ENCODE measurements at places on chromosomes 7 and 10.

- DNase-seq, result no peak
Measured at GRCh38 chr10:19892270-19892669, 76.0 kb downstream of the PLXDC2 start.

GRCh38 chr10:114388275-114388674 is 16.0 kb downstream of the AFAP1L2 start:
- no peak for DNase-seq

GRCh38 chr7:132164558-132165125 is 411.6 kb downstream of the PLXNA4 start:
- no peak for DNase-seq

- DNase-seq, result no peak
Measured at GRCh38 chr7:22731766-22732165, 4.8 kb downstream of the IL6 start.

GRCh38 chr7:149720372-149721083 is 52.9 kb downstream of the ZNF467 start:
- peak; percentile 29 for DNase-seq

DNA sequence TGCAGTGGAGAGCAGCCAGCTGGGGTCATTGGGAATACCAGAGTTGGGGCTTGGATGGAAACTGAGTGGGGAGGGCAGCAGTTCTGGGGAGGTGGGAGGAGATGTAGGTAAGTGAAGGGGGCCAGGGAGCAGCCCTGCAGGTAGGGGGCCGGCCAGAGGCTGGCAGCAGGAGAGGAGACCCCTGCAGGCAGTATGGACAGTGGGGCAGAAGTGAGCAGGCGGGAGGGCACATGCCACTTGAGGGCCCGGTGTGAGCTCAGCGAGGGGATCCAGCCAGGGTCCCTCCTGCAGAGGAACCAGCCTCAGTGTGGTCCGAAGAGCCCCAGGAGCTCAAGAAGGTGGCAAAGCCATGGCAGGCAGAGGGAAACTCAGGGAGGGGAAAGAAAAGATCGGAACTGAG is 75.4 kb downstream of the WDR11 start:
- DNase-seq, result no peak

DNA sequence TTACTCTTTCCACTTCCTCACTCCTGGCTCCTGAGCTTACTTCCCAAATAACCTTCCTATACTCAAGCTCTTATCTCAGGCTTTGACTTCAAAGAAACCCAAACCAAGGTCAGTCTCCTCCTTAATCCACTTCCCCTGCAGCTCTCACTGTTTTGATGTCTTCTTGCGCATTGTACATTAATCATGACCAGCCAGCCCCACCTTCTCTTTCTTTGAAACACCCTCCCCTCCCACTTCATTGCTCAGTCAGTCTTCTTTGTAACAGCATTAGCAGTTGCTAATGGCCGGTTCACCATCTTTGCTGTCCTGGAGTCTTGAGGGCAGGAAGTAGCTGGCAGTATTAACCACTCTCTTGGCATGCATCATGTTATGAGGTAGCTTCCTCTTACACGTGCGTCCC is 57.9 kb upstream of the CHCHD3 start:
- no peak for DNase-seq

GRCh38 chr7:28872226-28872625 is 85.9 kb downstream of the TRIL start:
- DNase-seq, result no peak

GRCh38 chr7:96250776-96251361 is 71.0 kb downstream of the SLC25A13 start:
- no peak for DNase-seq

- DNase-seq, result no peak
Measured at GRCh38 chr10:14616955-14617730, 157.6 kb downstream of the FAM107B start.

DNA sequence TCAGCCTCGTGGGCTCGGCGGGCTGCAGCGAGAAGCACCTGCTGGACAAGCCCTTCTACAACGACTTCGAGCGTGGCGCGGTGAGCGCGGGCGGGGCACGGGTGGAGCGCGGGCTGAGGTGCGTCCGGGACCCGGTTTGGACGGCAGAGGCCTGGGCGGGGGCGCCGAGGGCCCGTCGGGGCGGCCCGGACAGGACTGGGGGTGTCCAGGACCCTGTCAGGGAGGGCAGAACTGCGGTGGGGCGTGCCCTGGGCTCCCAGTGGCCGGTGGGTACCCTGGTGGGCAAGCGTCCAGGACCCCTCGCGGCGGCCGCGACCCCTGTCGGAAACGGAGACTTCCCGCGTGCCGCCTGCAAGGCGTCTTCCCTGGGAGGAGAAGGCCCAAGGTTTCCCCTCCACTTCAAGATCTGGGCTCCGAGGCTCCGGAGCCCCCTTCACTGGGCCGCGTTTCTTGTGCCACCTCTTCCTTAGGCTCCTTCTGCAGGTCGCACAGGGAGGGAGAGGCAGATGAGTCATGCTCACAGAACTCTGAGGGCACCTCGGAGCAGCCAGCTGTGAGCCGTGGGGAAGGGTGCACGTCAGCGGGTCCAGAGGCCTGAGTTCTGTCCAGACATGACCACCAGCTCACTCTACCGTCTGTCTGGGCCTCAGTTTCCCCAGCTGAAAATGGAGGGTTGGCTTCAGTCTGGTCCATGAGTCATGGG is 485 bp downstream of the ALOX5 start:
- DNase-seq, result no peak

- DNase-seq, result no peak
Measured at GRCh38 chr7:50754241-50754640, 28.5 kb downstream of the GRB10 start.

DNA sequence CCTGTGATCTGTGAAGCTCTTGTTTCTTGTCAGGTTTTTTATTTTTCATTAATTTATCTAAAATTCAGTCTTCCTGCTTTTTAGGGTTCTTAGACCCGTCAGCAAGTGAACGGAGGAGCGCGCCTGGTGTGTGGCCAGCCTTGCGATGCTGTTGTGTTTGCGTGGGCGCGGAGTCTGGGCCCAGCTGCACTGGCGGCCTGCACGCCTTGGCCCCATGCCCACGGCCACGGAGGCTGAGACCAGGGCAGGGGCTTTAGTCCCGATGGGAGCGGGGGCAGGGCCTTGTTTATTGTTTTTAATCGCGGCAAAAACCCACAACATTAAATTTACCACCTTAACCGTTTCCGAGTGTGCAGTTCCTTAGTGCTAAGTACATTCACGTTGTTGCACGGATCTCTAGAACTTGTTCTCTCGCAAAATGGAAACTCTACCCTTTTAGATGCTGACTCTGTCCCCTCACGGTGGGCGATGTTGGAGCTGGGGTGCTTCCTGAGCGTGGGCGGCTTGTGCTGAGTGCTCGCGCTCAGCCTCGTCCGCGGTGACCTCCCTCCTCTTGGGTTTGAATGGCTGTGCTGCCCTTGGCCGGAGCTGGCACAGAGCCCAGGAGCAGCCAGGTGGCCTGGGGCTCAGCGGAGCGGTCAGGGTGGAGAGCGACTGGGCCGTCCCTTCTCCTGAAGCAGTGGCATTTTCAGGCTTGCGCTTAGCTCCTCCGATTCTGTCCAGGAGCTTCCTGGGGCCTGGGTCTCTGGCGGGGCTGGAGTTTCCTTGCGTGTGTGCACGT is 69.1 kb downstream of the INPP5A start:
- DNase-seq, result no peak

- DNase-seq, result no peak
Measured at GRCh38 chr10:56095506-56096225, 265.4 kb downstream of the ZWINT start.
